Diencephalon (tissue), 1 donor: ENCODE measurements at places on chromosomes 11 and 22. TPM values are rescaled to one million over a fixed set of nuclear protein-coding genes. Genes with fewer than 3 reads are reported as not detected.

The FEN1 gene
- 20.5 TPM for total RNA-seq

The SCARF2 gene
- total RNA-seq: 3.5 TPM

The KRTAP5-2 gene
- not detected for total RNA-seq

The FOLR3 gene
- total RNA-seq: not detected

The CALCB gene
- 0.46 TPM for total RNA-seq
